GM23338 (cell line): ENCODE measurements at places on chromosomes 11 and 22.

DNA sequence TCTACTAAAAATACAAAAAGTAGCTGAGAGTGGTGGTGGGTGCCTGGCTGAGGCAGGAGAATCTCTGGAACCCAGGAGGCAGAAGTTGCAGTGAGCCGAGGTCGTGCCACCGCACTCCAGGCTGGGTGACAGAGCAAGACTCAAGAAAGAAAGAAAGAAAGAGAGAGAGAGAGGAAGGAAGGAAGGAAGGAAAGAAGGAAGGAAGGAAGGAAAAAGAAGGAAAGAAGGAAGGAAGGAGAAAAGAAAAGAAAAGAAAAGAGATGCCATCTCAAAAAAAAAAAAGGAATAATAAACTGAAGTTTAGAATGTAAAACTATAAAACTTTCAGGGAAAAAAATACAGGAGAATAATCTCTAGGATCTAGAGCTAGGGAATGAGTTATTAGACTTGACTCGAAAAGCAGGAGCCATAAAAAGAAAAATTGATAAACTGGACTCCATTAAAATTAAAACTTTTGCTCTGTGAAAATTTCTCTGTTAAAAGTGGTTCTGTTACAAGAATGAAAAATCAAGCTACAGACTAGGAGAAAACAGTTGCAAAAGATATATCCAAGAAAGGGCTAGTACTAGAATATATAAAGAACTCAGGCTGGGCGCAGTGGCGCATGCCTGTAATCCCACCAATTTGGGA, 13.4 kb upstream of the SEPTIN5 start:
- DNase-seq = no peak

GRCh38 chr22:20738394-20739089, 35.4 kb upstream of the SERPIND1 start:
- DNase-seq = no peak

GRCh38 chr22:42074132-42074811, at the start of gene PHETA2:
TSS of gene PHETA2 (plus strand) at chr22:42074248. CDS start at chr22:42077294, 3,046 bp downstream.
- peak; percentile 68 for DNase-seq

GRCh38 chr11:111954154-111954553, 17.0 kb downstream of the DIXDC1 start:
- DNase-seq = no peak

DNA sequence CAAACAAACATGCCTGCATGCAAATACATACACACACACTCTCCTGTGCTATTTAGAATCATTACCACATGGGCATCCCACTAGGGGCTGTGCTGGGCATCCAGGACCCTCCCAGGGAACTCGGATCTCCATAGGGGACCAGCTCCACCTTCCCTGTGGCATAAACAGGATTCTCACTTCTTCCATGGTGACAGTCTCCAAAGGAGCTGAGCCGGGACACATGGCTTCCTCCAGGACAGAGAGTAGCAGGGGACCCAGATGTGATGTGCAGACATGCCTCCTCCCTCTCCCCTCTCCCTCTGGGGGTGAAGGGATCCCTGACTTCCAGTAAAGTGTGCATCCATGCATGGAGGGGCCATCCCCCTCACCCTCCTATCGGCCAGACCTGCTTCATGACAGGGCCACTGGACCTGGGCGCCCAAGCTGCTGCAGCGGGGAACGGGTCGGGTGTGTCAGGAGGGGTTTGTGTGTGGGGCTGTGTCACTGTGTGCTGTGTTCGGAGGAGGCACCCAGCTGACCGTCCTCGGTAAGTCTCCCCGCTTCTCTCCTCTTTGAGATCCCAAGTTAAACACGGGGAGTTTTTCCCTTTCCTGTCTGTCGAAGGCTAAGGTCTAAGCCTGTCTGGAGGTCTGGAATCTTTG, 33.4 kb downstream of the IGLL5 start:
- DNase-seq = no peak

GRCh38 chr11:11036848-11037732, 179.2 kb upstream of the ZBED5 start:
- DNase-seq = peak; percentile 94

GRCh38 chr22:37309211-37310074, 27.1 kb downstream of the CYTH4 start:
- DNase-seq = no peak

GRCh38 chr11:124807201-124807600, 7.0 kb upstream of the MSANTD2 start:
- no peak for DNase-seq

DNA sequence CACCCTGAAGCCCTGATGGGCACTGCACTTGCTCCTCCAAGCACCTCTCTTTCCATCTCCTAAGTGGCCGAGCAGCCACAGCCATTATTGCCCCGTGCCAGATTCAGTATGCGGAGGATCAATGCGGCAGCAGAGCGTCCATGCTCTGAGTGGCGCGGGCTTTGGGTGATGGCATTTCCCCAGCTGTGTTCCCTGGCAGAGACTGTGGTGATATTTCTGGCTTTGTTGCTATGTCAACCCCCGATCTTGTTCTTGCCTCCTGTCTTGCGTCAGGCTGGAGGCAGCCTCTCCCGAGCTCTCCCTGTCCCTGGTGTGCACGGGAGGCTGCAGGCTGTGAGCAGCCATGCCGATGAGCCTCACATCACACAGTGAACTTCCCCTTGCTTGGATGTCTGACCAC, 1018.6 kb downstream of the TBC1D22A start:
- no peak for DNase-seq

- peak; percentile 26 for DNase-seq
Observed at GRCh38 chr11:106177311-106177710, 99.8 kb downstream of the AASDHPPT start.

DNA sequence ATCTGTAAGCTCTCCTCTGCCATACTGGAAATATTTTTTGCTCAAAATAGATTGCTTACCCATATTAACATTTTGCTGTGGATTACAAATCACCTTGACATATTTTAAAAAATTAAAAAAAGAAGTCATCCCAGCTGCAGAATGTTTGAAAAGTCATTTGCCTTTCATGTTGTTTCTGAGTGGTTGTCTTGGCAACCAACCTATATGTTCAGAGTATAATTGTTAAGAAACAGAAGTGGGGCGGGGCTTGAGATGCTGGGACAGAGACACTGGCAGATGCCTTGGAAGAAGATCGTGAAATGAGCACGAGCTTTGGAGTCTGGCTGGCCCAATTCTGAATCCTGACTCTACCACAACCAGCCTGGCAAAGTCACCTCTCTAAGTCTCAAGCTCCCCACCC, 348.2 kb downstream of the LARGE1 start:
- DNase-seq = no peak

GRCh38 chr11:71221821-71222220, 30.6 kb downstream of the SHANK2 start:
- no peak for DNase-seq

GRCh38 chr11:102438311-102439062, 14.1 kb downstream of the TMEM123 start:
- DNase-seq = no peak

DNA sequence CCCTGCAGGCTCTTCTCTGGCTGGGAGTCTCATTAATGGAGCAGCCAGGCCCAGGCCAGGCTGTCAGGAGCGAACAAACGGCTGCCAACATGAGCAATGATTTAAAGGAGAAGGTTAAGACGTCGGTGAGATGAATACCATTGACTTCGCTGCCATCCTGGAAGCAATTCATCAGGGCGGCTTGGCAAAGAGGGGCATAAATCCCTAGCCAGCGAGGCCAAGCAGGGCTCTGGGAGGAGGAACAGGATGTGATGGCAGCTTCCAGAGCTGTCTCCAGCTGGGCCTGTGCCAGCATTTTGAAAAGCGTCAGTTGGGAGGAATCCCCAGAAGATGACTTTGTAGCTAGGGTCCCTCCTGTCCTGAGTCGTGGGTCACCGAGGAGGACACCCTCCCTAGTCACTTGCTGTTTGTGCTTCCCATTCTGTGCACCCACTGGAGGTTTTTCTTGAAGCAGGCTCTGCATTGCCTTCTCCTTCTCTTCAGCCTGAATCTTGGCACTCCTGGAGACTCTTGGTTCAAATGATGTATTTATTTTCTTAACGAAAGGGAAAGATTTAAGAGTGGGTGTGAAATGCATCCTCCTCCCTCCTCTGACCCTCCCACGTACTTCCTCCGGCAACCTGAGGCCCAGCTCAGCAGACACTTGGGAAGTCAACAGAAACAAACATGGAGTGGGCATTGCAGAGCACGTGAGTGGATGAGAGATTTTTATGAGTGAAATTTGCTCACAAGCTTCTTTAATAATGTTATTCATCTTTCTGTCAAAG, 476.3 kb upstream of the CADM1 start:
- DNase-seq = no peak

DNA sequence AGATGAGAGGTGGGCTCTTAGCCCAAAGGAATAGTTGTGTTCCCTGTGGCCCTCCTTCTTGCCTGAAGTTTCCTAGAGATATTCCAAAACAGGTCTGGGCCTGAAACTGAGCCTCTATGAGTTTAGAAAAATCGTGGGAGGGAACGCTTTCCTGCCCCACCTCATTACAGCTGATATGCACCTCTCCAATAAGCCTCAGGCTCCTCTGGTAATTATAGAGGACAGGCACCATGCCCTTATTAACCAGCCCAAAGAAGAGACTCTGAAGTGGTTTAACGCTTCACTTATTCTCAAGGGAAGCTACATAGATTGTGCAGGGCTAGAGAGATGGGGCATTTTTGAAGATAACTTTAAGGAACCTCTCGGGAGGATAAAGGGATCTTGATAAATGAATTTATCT, 3.4 kb upstream of the MPZL2 start:
- no peak for DNase-seq

DNA sequence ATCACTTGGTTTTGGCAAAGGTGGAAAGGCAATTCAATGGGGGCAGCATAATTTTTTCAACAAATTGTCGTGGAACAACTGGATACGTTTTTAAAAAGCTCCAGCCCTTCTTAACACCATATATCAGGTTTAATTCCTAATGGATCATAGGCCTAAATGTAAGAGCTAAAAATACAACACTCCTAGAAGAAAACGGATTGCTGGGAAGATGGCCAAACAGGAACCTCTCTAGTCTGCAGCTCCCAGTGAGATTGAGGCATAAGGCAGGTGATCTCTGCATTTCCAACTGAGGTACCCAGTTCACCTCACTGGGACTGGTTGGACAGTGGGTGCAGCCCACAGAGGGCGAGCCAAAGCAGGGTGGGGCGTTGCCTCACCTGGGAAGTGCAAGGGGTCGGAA, 32.4 kb upstream of the SCGB1D1 start:
- DNase-seq = no peak

GRCh38 chr11:96036863-96037262, 113.0 kb upstream of the MTMR2 start:
- no peak for DNase-seq

DNA sequence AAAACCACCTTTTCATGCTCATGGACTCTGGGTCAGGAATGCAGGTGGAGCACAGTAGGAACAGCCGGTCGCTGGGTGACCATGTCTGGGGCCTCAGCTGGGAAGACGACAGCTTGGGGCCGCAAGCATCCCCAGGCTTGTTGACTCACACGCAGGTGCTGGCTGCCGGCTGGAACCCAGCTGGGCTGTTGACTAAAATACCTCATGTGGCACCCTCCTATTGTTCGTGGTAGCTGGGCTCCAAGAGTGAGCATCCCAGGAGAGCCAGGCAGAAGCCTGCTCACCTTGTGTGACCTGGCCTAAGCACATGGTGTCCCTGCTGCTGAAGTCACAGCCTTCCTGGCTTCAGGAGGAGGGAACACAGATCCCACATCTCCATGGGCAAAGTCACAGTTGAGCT, 9.4 kb downstream of the DPP3 start:
- DNase-seq = no peak

DNA sequence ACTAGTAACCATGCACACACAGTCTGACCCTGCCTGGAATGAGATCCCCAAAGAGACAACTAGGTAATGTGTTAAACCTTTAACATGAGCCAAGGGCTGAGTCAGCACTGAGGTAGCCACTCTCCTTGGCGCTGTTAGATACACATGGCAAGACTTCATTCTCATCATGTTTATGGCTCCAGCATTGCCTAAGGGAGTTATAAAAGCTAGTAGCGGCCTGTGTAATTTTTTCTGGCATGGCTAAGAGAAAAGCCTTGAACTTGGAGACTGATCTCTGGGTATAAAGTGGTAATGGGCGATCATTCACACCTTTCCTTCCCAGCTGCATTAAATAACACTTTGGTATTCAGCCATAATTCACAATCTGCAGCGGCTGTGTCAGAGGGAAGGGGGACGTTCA, 779.7 kb upstream of the LRRC4C start:
- DNase-seq = no peak

- DNase-seq = no peak
Observed at GRCh38 chr11:102497061-102497460, 33.5 kb downstream of the MMP7 start.

- no peak for DNase-seq
Observed at GRCh38 chr11:8867035-8867434, 44.0 kb upstream of the AKIP1 start.

GRCh38 chr11:32334822-32335221, 100.5 kb downstream of the WT1 start:
- peak; percentile 73 for DNase-seq

GRCh38 chr22:43476751-43477725, 65.2 kb downstream of the MPPED1 start:
- DNase-seq = no peak

- DNase-seq = peak; percentile 79
Observed at GRCh38 chr11:65301491-65302329, 13.0 kb upstream of the CDC42EP2 start.

DNA sequence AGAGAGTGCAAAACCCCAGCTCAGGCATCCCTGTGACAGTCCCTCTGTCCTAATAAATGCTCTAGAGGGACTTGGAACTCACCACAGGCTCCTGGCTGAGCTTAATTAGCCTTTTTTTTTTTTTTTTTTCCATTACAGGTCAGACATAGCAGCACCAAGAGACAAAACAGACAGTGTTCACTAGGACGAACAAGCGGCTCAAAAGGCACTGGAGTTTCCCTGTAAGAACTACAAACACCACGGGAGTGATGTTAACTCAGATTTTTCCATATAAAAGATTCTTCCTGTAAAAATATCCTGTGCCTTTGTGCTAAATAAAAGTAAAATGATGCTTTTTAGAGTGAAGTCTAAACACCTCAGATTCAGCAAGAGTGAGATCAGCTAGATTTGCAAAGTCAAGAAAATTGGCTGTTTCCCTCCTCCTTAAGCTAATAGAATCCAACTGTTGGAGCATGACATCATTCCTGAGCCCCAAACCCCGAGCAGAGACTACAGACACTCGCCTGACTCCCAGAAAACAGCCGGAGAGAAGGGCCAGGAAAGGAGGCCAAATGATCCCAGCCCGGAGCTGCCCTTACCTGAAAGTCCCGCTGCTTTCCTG, 101.0 kb upstream of the AKIP1 start:
- DNase-seq = no peak

GRCh38 chr11:41222236-41222635, 237.2 kb downstream of the LRRC4C start:
- DNase-seq = no peak

DNA sequence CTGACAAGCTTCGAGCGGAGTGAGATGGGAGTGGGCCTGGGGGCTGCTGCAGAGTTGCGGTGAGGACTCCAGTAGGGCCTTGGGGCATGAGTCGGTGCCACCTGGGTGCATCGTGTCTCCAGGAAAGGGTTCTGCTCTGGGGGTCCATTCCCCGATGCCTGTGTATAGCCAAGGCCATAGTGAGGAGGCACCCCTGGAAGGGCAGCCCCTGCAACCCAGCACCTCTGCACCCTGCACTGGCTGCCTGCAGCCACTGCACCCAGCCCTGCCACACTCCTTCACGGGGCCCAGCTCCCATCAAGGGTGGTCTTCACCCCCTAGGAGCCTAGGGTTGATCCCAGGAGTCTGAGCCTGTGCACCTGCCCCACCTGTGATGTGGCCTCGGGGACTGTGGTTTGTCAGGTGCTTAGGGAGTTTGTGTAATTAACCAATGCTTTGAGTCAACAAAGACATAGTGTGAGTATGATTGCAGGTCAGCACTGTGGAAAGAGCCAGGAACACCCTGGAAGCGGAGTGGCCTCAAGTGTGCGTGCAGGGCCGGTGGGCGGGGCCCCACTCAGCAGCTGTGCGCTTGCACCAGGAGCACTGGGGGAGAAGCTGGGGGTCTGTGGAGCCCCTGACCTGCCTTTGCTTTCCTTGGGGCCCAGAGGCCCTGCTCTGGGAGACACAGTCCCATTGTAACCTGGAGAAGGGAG, 1299.3 kb downstream of the BRD1 start:
- no peak for DNase-seq
